CD4-positive, alpha-beta T cell (primary cell): ENCODE measurements at places on chromosomes 1 and 21. TPM values are rescaled to one million over a fixed set of nuclear protein-coding genes. Genes with fewer than 3 reads are reported as not detected.

Gene RNF187
- total RNA-seq, result 45.1 TPM

Gene ZBTB18
- 57.2 TPM for total RNA-seq

DNA sequence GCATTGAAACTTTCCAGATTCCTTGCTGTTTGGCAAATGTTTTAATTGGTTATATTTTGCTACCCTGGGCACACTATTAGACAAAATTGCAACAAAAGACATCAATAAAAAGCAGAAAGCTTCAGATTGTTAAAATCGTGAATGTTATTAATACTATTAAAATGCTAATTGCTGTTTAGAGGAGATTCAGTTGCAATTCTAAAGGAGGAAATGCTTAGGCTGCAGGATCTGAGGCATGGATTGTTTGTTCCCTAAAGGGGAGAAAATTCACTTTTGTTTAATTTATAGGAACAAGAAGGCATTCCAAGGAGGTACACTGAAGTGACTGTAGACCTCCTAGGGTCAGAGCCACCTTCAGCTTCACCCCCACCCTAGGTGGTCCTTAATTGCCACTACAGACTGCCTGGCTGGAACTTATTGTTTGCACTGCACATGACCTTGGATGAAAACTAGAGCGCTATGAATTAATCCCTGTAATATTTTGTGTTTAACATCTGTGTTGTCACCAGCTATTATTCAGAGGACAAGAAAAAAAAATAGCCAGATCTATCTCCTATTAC is 1266.9 kb upstream of the ADGRL2 start:
- no peaks in the 10 kb centered on the region for H3K36me3 ChIP-seq
- H3K4me3 ChIP-seq, result no peak overlapping the region
- no peaks in the 10 kb centered on the region for H3K27me3 ChIP-seq
- H3K4me1 ChIP-seq, result no peaks in the 10 kb centered on the region
- no peak for DNase-seq

DNA sequence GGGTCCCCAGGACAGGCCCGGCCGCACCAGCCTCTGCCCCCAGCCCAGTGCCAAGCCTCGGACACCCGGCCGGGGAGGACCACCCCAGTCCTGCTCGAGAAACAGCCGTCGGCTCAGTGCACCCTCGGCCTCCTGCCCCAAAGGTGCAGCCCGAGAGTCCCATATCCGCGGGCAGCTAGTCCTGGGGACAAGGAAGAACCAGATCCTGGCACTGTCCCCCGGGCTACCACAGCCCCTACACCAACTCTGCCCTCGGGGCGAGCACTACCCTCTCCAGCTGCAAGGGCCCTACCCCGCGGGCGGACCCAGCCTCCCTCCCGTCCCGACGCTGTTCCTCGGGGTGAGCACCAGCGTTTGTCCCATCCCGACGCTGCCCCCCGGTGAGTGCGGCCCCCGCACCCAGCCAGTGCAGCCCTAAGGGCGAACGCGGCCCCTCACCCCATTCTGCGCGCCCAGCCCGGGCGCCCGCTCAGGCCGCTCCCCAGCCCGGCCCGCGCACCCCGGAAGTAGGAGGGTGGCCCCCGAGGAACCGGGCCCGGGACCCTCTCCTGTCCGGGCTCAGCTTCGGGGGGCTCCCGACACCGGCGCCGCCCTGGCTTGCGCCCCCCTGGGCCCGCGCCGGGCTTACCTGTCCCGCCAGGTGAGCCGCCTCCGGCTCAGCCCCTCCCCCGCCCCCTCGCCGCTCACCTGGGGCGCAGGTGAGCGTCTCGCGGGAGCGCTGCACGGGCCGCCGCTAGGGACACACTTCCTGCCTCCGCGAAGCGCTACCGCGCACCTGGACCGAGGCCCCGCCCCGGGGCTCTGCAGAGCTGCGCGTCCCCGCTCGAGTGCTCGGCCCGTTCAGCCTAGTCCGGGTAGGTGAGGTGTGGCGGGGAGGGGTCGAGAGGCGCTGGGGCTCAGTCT is at the start of gene KDF1:
TSS of gene KDF1 (minus strand) at position 747 of the 903 bp plus-strand sequence. CDS start 8,088 bp downstream, outside the sequence.
- no peaks in the 10 kb centered on the region for H3K36me3 ChIP-seq
- peak; percentile 66 for DNase-seq
- peaks cover 18% of the 10 kb centered on the region for H3K4me1 ChIP-seq
- peaks cover 8% of the 10 kb centered on the region for H3K27me3 ChIP-seq
- no peak within 1 kb of the TSS for H3K27ac ChIP-seq
- peak within 1 kb of the TSS; percentile 58 for H3K4me3 ChIP-seq

DNA sequence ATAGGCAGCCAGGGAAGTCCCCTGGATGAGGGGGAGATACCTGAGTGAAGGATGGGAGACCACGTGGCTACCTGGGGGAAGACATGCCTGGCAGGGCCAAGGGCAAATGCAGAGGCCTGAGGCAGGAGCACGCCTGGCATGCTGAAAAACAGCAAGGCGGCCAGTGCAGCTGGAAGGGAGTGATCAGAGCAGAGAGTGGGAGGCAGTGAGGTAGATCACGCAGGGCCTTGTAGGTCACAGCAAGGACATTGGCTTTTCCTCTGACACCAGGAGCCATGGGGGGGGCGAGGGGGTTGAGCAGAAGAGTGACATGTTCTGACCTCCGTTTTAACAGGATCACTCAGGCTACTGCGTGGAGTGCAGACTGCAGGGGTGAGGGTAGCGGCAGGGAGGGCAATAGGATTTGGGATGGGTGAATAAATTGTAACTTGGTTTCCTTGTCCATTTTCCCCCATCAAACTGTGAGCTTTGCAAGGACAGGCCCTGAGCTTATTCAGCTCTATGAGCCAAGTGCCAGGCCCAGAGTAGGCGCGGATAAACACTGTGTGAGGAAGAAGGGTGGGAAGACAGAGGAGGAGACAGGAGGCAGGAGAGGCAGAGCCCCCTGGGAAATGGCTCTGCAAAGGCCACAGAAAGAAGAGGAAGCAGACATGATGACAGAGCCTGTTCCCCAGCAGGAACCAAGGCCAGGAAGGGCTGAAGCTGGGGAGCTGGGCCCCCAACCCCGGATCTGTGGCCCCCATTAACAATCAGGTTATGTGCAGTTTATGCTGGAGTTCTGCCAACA is 16.6 kb downstream of the IFI6 start:
- H3K36me3 ChIP-seq, result no peaks in the 10 kb centered on the region
- H3K4me1 ChIP-seq, result peaks cover 22% of the 10 kb centered on the region
- H3K27me3 ChIP-seq, result no peaks in the 10 kb centered on the region

DNA sequence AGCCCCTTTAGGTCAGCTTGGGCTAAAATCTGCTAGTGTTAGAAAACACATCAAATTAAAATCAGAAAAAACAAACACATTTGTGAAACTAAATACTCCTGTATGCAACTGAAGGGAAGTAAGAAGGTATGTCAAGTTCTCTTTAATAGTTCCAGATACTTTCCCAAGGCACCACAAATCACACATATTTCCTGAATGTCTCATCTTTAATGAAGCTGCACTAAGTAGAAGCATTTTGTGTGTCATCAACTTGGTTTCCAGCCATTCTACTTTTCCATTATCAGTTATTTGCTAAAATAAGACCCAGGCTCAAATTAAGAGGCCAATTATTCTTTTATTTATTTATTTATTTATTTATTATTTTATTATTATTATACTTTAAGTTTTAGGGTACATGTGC is 34.7 kb downstream of the CRB1 start:
- H3K27me3 ChIP-seq, result no peaks in the 10 kb centered on the region
- no peaks in the 10 kb centered on the region for H3K36me3 ChIP-seq
- no peaks in the 10 kb centered on the region for H3K4me1 ChIP-seq
